ENCODE measurements at places on chromosomes 16 and 17. TPM values are rescaled to one million over a fixed set of nuclear protein-coding genes. Genes with fewer than 3 reads are reported as not detected.

Gene SMIM36
- not detected for total RNA-seq

Gene TOX3
- total RNA-seq, result 0.66 TPM

Gene ARMC7
- 17.7 TPM for total RNA-seq

Gene NPW
- total RNA-seq, result 1.0 TPM

Gene TM4SF5
- total RNA-seq, result 0.75 TPM

Gene SLC6A2
- not detected for total RNA-seq

Gene KRT25
- total RNA-seq, result not detected

Gene CACNG3
- not detected for total RNA-seq

Gene ADAP2
- total RNA-seq, result 2.5 TPM

Gene FKBP10
- total RNA-seq, result 109 TPM

Gene KLHL10
- total RNA-seq, result 0.08 TPM

Gene LDHD
- 1.1 TPM for total RNA-seq

Gene COX6A2
- total RNA-seq, result not detected

Gene NEUROD2
- not detected for total RNA-seq

Gene DNAH9
- 0.05 TPM for total RNA-seq

Gene KRT37
- not detected for total RNA-seq

Gene SEC14L5
- total RNA-seq, result 0.07 TPM

Gene HBA1
- 0.80 TPM for total RNA-seq

Gene DPEP1
- 0.73 TPM for total RNA-seq

Gene TBC1D3E
- not detected for total RNA-seq

Gene CFAP52
- total RNA-seq, result not detected

Gene TBX2
- total RNA-seq, result 5.9 TPM

Gene PPM1E
- total RNA-seq, result 0.08 TPM

Gene PLLP
- total RNA-seq, result 1.3 TPM

Gene LRRC46
- 2.8 TPM for total RNA-seq

Gene CRYBA1
- total RNA-seq, result not detected

Gene HOXB9
- total RNA-seq, result 8.5 TPM

Gene KRT39
- total RNA-seq, result not detected

Gene EXOC3L1
- not detected for total RNA-seq

Gene WNT3
- total RNA-seq, result 3.8 TPM

Gene MFSD6L
- total RNA-seq, result not detected

Gene MSRB1
- total RNA-seq, result 31.1 TPM

Gene GPRC5B
- 24.6 TPM for total RNA-seq
